SJSA1 (cell line): ENCODE measurements at places on chromosomes 6 and 20. TPM values are rescaled to one million over a fixed set of nuclear protein-coding genes. Genes with fewer than 3 reads are reported as not detected.

- DNase-seq, result peak; percentile 92
- peak overlapping the region; percentile 98 for H3K27ac ChIP-seq
- H3K36me3 ChIP-seq, result no peaks in the 10 kb centered on the region
- H3K27me3 ChIP-seq, result no peaks in the 10 kb centered on the region
- H3K4me1 ChIP-seq, result peaks cover 35% of the 10 kb centered on the region
- H3K4me3 ChIP-seq, result peak overlapping the region; percentile 46
These were observed 53.9 kb upstream of the HFE start for GRCh38 chr6:26033085-26033940.

SPDEF gene
- not detected in 2 replicates for total RNA-seq

DNAH8 gene
- not detected in 2 replicates for total RNA-seq

DNA sequence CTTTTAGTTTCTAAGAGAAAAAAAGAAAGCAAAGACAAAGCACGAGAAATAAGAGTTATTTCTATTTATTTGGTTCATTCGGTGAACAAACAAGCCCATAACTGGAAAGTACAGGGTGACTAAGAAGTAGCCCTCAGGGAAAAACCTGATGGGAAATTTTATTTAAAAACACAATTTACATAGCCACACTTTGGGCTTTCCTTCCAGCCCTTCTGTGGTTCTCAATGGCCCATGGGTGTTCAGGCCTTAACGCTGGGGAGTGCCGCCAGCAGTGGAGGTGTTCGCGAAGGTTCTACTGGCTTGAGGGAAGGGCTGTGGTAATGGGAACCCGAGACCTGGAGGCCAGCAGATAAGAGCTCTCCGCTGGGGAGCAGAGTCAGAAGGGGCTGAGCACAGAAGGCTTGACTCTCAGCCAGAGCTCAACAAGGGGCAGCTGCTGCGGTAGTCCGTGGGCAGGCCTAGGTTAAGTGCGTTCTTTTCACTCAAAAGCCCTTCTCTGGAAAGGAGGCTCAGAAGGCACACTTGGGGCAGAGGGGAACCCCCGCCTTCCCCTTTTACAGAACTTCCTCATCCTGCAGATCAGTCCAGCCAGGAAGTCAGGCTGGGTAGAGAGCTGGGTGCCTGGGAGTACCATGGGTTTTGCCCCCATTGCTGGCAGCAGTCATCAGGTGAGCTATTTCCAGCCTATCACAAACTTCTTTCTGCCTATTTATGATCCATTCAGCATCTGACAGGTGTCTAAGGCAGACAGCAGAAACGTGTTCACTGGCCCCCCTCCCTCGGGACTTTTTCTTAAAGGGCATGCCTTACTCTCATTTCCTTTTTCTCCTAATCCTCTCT is 8.8 kb upstream of the CD83 start:
- H3K4me3 ChIP-seq, result no peak overlapping the region
- no peaks in the 10 kb centered on the region for H3K36me3 ChIP-seq
- no peaks in the 10 kb centered on the region for H3K4me1 ChIP-seq

DNA sequence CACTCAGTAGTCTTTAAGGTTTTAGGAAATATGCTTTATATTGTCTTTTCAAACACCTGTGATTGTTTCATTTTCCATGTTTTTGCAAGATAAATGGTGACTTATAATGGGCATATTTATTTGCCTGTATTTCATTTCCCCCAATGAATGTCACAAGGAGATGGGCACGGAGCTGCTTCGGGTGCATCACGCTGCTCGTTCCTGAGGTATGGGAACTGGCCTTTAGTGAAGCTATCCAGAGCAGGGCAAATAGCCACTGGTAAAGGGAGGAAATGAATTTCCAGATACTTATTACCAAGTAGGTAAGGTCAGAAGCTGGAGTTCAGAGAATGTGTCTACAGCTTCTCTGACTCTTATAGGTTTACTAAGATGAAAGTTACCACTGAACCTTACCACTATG is 3.7 kb downstream of the POU3F2 start:
- H3K4me3 ChIP-seq, result no peak overlapping the region
- no peak overlapping the region for H3K27ac ChIP-seq

BRPF3 gene
- 12.5 and 13.0 TPM in 2 replicates for total RNA-seq

DNA sequence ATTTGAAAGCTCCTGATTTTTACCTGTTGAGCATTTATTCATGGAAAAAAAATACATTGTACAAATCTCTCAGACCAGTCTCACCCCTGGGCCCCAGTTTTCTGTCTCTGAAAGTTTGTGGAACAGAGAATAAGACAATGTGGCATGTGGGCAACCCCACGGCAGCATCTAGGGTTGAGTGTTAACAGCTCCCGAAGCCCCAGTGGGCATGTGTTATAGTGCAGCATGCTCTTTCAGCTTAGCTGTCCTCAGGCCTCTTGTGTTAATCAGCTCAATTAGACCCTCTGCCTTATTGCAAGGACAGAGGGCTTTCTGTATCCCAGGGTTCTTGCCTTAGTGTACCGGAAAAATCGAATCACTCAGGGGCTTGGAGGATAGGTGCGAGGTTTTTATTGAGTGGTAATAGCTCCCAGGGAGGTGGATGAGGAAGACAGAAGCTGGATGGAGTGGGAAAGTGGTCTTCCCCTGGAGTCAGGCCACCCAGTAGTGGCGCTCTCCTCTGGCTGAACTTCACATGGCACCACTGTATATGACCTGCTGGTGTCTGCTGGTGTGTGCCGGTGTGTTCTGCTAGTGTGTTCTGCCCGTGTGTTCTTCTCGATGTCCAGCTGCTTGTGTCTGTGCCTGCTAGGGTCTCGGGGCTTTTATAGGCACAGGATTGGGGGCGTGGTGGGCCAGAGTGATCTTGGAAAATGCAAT is 382.8 kb downstream of the EPM2A start:
- no peak overlapping the region for H3K4me3 ChIP-seq
- H3K27me3 ChIP-seq, result no peaks in the 10 kb centered on the region
- no peaks in the 10 kb centered on the region for H3K36me3 ChIP-seq
- H3K4me1 ChIP-seq, result no peaks in the 10 kb centered on the region
- DNase-seq, result no peak

CAPN11 gene
- total RNA-seq, result not detected in 2 replicates
